D341Med (cell line): ENCODE measurements at places on chromosomes 3 and 15.
A peak's percentile ranks its signal among the peaks of the same experiment; 100 is the strongest.

DNA sequence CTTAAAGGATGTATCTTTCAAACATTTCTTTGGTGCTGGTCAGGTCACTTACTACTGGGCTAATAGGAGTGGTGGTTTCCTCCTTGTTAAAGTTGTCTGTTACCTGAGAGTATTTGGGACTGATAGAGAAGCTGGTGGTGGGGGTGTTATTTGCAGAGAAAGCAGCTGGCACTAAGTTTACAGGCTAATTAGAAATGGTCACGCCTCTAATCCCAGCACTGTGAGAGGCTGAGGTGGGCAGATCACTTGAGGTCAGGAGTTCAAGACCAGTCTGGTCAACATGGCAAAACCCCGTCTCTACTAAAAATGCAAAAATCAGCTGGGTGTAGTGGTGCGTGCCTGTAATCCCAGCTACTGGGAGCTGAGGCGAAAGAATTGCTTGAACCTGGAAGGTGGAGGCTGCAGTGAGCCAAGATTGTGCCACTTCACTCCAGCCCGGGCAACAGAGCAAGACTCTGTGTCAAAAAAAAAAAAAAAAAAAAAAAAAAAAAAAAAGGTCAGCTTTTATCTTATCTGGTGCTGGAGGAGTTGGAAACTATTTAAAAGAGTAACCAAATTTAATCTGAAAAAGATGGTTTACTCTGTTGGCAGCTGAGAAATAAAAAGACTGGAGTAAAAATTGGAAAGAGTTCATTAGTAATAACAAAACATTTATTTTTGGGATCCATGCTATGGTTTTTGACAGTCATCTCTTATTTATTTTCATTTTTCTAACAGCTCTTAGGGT, 332.6 kb downstream of the PTPRG start:
- DNase-seq = no peak

GRCh38 chr3:177824190-177824786, 627.0 kb upstream of the TBL1XR1 start:
- DNase-seq = no peak

GRCh38 chr15:63818191-63818590, 15.6 kb downstream of the HERC1 start:
- DNase-seq = peak; percentile 52

- no peak for DNase-seq
Observed at GRCh38 chr3:42980909-42981308, 1.8 kb downstream of the GASK1A start.

DNA sequence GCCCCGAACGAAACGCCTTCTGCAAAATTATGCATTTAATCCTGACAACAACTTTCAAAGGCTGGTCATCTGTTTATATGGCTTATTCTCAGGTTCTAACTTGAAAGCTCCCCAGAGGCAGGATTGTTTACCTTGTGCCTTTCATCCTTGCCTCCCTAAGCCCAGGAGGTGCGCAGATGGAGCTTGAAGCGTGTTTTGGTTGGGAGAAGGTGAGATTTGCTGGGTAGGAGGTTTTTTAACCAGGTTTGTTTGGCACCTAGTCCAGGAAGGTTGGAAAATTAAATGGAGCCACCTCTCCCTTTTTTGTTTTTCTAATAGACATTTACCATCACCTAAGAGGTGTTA, 675 bp downstream of the TSEN2 start:
- peak; percentile 57 for DNase-seq

DNA sequence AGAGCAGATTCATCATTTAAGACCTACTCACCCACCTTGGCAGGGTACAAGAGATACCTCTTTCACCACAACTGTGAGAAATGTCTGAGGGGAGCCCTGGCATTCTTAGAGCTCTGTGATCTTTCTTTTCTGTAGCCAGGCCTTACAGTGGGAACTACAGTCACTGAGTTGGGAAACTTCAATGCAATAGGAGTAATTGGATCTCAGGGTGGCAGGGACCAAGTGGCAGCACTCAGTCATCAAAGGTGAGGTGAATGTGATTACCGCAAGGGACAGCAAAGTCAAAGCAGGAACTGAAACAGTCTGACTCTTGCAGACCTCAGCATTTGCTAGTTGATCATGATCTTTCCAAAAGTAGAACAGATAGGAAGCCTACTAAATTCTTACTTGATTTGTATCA, 7.2 kb upstream of the MCF2L2 start:
- DNase-seq = no peak

GRCh38 chr15:60264566-60264965, 133.2 kb downstream of the ANXA2 start:
- no peak for DNase-seq

DNA sequence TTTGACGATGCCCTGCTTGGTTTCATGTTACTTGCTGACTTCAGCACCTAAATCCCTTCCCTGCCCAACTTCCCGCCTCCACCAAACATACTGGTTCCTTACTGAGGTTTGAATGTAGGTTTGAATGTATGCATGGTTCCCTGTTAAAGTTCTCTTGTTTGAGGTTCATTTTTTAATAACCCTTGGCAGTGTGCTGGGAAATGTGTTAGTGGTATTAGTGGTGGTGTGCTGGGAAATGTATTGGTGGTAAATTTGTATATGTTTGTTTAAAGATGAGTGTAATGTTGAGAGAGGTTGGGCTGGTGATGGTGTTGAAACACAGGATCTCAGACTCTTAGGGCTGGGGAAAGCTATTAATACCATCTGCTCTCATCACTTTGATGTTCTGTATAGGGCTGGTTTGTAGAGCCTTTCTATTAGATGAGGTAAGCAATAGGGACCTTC, 392.7 kb downstream of the PTPRG start:
- DNase-seq = no peak

DNA sequence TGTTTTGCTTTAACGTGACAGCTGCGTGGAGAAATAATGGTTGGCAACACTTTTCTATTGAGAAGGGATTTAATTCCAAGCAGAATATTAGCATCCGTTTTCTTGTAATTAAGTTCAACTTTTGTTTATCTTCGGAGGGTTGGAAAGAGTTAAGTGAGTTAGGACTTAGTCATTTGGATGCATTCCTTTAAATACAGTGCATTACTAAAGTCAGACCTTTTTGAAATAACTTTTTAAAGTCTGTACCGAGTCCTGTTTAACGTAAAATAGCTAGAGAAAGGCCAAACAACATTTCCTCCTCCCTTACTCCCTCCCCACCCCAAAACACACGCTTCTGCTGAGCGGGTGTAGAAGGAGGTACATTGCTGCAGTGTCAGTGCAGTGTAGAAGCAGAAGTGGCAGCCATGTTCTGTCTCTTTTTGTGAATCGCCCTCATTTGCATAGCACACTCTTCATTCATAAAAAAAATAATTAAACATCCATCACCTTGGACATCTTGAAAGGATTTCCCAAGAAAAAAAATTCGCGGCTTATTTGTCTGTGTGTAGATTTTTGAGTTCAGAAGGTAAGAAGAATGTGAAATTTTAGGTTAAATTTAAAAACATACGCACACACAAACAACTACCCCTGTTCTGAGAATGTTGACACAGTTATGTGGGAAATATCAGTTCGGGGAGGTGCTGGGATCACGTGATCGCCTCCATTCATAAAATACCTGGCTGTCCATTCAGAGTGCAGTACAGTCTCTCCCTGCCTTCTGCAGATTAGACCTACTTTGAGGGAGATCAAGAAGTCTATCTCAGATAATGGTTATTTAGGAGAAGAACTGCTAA, 1.6 kb downstream of the SPRED1 start:
- peak; percentile 52 for DNase-seq

DNA sequence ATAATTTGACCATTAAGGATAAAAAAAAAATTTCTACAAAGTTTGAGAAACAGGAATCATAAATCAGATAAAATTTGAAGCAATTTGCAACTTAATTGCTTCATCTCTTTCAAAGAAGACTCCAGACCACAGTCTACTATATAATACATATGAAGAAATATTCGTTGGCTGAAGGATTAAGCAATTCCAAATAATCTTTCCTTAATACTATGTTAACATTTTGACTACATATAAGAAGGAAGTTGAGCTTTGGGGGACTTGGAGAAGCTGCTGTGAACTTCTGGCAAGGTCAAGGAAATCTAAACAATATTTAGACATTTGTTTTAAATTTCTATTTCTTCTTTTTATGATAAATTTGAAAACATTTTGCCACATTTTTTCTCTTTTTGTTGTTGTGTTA, 13.5 kb upstream of the GABRR3 start:
- DNase-seq = no peak

DNA sequence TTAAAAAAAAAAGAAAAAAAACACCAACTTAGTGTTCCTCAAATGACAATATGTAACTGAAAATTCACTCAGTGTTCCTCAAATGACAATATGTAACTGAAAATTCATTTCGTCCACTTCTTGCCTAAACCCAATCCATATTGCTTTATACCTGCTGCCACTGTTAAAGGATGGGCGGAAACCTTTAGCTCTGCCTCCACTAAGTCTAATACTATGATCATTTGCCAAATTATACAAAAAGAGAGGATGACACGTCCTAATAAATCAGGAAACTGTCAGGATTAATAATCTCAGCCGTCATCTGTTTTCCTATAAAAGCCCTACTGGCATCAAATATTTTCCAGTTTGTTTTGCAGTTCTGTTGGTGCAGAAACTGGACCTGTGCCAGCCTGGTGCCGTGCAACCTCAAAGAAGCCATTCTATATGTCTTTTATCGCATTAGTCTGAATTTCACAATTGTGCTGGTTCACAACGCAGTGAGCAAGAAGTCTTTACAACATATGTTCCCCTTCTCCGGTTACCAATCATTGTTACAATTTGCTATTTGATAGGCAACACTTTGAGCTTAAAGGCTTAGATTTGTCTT, 160.4 kb upstream of the KCNH8 start:
- DNase-seq = no peak

DNA sequence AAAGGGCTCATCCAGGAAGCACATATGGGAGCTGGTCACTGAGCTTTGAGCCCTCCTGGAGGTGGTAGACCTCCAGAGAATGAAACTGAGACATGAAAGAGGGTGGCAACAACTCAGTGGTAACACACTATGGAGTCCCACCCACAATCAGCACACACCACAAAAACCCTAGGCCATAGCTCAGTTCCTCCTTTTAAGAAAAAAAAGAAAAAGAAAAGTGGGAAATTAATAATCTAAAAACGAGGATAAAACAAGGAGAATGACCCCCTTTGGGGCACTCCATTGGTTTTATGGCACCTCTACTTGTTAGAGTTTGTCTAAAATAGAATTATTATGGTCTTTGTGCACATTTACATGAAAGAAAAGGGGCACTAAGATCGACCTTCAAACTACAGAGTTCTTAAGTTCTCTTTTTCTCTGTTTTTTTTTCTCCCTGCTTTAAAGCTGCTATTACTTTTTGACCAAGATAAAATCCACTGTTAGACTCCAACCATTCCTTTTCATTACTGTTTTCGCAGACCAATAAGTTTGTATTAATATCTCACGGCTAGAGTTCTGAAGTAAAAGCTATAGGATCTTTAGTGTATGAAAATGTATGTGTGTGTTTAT, 40.2 kb upstream of the ZBTB20 start:
- DNase-seq = no peak

DNA sequence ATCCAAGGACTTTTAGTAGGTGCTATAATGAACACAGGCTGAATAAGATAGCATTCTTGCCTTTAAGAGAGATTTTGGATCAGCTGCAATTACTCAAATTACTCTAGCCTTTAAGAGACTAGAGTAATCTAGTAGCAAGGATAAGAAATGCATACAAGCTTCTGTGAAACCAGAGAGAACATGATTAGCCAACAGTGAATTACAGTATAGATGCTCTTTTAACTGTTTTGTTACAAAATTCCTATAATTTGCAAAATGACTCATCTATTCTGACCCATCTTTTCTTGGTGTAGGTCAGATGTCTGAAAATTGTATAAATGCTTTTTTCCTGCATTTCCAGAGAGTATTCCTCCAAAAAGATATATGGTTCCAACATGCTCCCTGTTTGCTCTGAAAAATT, 66.9 kb downstream of the CEP63 start:
- DNase-seq = no peak

DNA sequence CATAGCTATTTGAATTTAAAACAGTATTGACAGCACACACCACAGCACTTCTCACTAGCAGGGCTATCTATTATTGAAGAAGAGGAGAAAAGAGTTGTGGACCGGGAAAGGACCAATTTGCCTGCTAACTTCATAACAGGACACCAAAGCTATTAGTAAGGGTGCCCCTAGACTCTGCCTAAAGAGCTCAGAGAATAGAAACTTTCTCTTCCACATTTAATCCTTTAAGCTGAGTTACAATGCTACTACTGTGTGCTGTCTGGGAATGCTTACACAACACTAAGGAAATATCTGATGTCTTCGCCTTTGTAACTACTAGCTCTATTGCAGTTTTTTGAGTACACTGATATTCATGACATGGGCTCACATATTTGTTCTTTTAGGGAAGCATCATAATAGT, 13.5 kb upstream of the AADAC start:
- DNase-seq = no peak

GRCh38 chr3:177705976-177706823, 508.9 kb upstream of the TBL1XR1 start:
- DNase-seq = no peak

DNA sequence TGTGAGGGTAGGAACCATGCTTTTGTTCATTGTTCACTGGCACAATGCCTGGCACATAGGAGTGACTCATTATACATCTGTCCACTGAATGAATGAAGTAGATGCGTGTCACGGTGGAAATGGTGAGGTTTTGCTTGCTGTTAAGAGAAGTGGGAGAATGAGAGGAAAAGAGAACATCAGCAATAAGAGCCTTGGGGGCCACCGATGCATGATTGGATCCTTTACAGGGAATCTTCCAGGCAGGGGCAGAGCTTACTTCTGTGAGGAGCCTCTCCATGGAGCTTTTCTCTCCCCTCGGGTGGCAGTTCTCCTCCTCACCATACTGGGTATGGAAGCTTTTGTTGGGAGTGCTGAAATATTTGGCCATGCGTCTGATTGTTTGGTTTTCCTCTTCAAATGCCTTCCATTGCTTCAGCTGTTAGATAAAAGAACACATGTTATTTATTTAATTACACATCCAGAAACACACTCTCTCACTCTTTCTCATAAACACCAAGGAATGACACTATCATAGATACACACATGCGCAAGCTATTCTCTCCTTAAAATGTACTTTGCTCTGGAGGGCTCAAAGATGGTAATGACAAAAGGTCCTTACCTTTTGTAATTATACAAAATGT, 78.9 kb upstream of the GSK3B start:
- DNase-seq = no peak
